Iris pigment epithelial cell (primary cell): ENCODE measurements at places on chromosomes 6 and 20.

DNA sequence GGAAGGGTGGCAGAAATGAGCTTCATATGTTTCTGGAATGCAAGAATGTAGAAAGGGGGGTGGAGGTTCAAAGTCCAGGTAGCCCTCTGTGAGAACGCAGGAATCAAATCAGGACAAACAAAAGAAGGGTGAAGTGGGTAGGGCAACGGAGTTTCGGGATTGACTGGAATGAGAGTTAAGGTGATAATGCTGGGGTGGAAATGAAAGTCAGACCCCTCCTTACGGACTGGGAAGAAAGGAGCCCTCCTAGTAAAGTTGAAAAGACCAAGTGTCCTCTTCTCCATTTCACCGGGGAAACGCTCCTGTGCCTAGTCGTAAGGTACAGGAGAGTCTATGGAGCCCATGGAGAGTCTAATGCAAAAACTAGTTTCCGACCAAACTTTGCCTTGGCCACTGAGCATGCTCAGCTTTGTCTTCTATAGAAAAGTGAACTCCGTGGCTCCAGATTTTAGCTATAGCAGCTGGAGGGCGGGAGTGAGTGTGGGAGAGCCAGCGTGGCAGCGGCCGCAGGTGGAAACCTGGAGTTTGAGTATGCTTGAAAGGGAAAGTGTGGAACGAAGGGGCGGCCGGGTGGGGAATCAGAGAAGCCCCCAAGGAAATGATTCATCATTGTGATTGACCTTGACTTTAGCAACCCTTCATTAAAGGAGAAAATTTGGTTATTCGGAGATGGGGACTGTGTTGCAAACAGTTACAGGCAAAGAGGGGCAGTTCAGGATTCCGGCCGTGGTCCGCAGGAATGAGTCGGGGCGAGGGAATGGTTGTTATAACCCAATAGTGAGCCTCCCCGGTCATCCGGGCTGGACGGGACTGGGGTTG is 1.3 kb upstream of the LRRC1 start:
- DNase-seq = peak; percentile 54

- no peak for DNase-seq
Measured at GRCh38 chr20:15628851-15629353, 944.3 kb downstream of the KIF16B start.

DNA sequence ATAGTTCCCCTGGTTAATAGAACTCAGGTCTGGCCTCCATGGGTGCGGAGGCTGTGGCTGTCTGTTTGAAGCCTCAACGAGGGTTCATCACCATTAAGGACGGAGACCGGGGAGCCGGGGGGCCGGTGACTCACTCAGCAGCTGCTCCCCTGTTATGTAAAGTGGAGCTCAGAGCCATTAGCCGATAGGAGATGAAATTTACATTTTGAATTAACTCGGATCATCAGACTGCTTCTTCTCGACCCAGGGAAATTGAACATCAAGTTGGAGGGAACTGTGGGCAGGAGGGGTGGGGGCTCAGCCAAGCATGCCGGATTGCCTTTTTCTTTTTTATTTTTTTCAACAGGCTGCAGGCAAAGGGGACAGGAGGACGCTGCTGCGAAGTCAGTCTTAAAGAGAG is 12.3 kb downstream of the PCK1 start:
- DNase-seq = no peak

- DNase-seq = no peak
Measured at GRCh38 chr6:56922645-56923044, 32.3 kb upstream of the BEND6 start.

DNA sequence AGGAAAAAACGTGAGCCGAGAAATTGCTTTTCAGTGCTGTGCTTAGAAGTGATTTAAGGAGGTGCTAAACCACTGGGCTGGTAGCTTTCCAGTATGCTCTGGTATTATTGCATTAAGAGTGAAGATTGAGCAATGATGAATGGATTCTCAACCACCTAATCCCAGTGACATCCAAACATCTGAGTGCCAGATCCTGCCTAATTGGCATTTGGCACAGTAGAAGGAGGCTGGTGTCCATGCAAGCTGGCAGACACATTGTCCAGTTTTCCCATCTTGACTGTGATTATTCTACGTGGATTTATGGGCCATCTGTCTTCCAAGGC is 398.0 kb upstream of the PLCB4 start:
- DNase-seq = peak; percentile 16

DNA sequence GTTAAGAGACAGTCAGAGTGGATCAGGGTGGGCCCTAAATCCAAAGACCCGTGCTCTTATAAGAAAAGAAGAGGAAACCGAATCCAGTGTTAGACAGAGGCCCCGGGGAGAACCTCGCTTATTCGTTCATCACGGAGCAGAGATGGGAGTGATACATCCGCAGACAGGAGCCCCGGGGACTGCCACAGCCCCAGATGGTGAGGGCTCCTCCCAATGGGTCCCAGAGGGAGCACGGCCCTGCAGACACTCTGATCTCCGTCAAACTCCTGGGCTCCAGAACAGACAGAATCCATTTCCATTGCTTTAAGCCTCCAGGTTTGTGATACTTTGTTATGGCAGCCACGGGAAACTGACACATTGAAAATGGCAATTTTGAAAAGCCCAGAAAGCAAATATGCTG is 47.0 kb downstream of the CDH4 start:
- DNase-seq = no peak

GRCh38 chr6:137767911-137768690 is 99.0 kb upstream of the TNFAIP3 start:
- peak; percentile 96 for DNase-seq

DNA sequence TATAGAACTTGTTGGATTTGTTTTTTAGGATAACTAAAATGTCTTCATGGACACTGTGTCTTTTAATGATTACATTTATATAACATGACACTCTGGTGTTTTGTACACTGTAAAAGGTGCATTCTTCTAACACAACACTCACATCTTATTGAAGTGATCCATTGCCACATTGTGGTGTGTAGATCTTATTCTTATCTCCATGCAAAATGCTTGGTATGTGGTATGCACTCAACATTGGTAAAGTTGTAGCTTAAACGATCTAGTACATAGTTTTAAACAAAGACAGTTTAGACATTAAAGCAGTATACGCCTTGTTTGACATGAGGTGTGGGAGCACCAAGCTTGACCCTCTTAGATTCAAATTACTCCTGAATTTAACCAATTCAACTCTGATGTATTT is 84.7 kb downstream of the SASH1 start:
- DNase-seq = peak; percentile 68

GRCh38 chr20:9344083-9344920 is 170.1 kb upstream of the LAMP5 start:
- peak; percentile 77 for DNase-seq

- DNase-seq = no peak
Measured at GRCh38 chr6:71088166-71088565, 131.3 kb upstream of the B3GAT2 start.

DNA sequence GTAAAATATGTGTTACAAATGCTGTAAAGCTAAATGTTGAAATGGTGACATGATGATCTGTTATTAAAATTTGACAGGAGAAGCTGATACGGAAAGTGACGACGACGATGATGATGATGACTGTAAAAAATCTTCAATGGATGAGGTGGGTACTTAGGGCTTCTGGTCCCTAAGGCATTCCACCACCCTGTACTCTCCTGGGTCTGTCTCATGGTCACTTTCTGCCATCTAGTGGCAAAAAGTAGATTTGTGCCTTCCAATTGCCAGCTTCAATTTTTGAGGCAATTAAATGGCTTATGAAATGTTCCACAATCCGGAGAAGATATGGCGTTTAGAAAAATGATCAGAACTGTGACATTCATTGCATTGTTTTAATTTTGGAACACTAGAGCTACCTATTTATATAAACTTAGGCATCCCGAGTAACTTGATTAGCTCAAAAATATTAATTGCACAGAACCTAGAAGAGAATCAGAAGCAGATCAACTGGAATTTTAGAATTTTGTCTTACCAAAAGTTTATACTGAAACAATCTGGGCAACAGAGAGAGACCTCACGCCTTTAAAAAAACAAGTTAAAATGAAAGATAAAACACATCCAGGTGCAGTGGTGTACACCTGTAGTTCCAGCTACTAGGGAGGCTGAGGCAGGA is 346.5 kb upstream of the PLCB4 start:
- DNase-seq = peak; percentile 71

- no peak for DNase-seq
Measured at GRCh38 chr6:72813807-72814596, 192.1 kb downstream of the KCNQ5 start.

- no peak for DNase-seq
Measured at GRCh38 chr6:102114402-102114801, 720.9 kb downstream of the GRIK2 start.

GRCh38 chr6:71676298-71676697 is 210.1 kb upstream of the RIMS1 start:
- no peak for DNase-seq

DNA sequence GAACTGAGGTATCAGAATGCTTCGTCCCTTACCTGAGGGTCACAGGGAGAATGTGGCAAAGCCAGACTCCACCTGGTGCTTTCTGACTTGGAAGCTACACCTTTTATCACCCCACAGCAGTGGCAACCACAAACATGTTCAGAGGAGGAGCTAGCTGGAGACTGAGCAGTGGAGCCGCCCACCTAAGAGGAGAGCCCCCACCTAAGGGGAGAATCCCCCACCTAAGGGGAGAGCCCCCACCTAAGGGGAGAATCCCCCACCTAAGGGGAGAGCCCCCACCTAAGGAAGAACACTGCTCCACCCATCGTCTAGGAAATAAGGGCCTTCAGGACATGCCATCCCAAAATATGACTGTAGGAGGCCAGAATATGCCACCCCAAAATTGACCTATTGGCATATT is 4.0 kb downstream of the SLC52A3 start:
- DNase-seq = no peak

DNA sequence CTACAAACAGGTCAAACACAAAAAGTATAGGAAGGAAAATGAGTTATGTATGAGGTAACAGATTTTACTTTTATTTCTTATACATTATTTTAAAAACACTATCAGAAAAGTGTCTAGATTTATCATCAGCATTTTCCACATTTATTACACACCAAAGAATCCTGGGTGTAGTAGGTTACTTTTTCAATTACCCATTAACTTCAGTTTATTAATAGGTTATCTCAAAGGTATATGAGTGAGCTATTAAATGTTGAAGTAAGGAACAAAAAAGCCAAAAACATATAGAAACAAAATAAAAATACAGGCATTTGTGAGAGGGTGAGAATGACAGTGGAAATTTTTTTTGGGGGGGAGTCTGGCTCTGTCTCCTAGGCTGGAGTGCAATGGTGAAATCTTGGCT is 150.5 kb downstream of the SIM1 start:
- DNase-seq = no peak

DNA sequence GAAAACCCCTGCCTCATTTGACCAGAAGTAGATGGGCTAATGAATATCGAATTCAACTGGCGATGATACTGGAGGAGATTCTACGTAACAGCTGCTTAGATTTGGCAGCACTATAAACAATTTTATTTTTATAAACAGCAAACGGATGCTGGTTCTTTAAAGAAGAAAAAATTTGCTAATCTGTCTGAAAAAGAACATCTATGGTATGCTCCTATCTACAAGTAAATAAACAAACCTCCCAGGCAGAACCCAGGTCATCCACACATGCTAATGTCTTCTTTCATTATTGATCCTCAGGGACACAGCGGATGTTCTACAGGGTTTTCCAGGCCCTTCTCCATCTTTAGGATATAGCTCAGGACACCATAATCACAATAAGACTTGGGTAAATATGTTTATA is 291.3 kb downstream of the ALDH8A1 start:
- peak; percentile 71 for DNase-seq

- DNase-seq = no peak
Measured at GRCh38 chr20:25282796-25283195, 34.9 kb downstream of the PYGB start.

DNA sequence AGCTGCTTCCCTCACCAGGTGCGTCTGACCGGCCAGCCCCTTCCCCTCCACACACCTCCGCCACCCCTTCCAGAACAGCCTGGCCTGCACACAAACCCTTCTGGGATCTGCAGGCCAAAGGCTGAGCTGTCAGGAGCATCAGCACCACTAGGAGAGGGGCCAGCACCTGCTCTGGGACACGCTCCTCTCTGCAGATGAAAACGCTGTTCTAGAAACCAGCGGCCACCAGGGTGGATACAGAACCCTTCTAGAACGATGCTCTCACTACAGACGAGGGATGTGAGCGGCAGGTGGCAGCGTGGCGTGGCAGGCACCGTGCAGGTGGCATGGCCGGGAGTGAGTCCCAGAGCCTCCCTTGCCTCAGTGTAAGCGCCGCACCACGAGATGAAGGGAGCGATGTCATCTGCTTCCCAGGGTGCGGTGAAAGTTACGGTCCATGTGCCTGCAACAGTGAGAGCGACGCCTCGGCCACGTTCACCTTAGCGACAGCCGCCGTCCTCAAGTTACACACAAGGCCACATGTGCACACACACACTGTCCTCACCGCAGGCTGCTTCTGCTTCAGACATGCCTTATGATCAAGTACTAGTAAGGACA is 53.6 kb downstream of the TAF4 start:
- no peak for DNase-seq

DNA sequence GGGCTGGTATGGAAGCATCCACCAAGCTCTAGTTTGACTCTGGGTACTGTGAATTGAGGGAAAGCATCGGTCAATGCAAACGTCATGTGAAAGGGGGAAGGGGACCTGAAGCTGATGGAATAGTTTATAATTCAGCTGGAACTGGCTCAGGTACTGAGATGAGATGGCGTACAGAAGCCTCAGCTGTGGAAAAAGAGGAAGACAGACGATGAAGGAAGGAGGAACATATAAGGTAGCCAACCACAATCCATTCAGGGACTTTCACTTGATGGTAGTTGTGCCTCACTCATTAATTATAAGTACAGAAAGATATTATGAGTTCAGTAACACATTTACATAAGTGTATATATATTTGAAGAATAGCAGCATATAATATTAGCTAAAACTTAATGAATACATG is 2.7 kb downstream of the CALHM5 start:
- DNase-seq = no peak

DNA sequence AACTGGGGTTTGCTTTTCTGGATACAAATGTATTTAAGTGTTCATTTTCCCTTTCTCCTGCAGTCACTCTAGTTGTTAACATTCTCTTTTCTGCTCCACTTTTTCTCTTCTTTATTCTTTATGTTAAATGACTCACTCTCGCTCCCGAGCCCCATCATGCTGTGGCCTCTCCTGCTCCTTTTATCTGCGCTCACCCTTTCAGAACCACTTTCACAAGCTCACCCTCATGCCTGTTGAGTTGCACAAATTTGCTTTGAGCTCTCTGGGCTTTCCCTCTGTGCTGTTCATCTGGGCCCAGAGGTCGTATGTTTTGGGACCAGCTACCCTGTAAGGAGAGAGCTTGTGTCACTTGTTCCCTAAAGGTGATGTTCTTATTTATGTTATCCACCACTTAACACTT is 98.1 kb upstream of the ASCC3 start:
- DNase-seq = no peak

DNA sequence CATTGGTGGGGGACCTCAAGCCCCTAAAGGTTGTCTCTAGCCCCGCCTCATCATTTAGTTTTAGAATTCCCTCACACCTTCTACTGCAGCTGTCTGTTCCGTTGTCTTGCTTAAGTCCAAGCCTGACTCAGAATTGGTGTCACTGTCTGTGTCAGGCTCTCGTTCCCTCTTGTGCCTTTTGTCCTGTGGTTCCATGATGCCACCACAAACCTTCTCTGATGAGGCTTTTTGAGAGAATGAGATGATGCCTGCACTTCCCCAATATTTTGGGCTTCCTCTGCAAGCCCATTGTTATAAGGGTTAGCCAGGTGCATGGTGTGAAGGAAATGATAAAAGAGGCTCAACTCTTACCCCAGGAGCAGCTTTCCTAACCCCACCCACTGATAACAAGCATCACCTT is 8.1 kb upstream of the AKIRIN2 start:
- DNase-seq = no peak

- DNase-seq = peak; percentile 49
Measured at GRCh38 chr6:18260448-18261106, 3.8 kb downstream of the DEK start.
